ENCODE measurements at places on chromosomes 3 and 15.

DNA sequence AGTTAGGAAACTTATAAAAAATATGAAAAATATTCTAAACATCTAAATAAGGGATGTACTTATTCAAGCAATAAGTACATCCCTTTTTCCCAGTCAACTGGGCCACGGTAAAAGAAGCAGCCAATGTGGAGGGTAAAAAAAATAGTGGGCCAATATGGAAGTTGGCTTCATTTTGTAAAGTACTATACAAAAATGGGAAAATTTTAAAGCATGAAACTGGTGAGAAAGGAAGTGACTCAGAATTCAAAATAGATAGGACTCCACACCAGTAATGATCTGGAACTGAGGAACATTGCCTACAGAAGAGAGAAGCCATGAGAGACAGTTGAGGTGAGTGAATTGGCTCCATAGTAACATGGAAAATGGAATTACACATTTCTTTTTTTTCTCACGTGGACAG is 108.9 kb downstream of the FNDC3B start:
- no peak for DNase-seq

- DNase-seq, result no peak
Measured at GRCh38 chr3:38577371-38578080, 72.0 kb downstream of the SCN5A start.

GRCh38 chr15:57554063-57554811 is 37.5 kb upstream of the MYZAP start:
- DNase-seq, result no peak

DNA sequence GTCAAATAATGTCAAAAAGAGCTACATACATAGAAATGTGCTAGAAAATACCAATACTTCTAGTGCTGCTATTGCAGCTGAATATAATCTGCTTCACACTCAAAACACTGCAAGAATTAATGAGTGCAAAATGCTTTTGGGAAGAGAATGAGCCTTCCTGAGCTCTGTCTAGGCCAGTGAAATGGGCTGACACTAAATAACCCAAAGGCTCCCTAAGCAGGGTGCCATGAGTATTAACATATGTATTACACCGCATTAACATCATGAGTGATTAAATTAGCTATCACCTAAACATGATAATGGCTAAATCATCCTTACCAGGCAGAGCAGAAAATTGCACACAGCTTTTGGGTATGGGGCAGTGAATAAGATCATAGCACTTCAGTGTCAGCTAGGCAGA is 806.3 kb upstream of the NECTIN3 start:
- DNase-seq, result no peak

DNA sequence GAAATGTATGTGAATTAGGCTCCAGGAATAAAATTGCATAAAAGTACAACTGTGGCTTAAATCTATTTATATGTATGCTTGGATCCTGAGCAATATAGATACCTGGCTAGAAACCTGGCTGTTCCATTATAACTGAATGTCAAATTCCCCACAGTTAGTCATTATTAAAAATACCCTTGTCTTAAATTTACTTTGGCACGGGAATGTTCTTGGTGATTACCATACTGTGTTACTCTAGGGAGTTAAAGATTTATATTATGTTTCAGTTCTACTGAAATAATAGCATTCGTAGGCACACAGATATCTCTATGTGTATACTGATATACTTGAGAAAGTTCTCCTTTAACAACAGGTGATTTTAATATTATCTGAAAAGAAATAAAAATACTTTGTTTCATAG is 394.1 kb downstream of the PTPRG start:
- no peak for DNase-seq
